Gastrocnemius medialis (tissue), 4 donors: ENCODE measurements at places on chromosomes 12 and 14. TPM values are rescaled to one million over a fixed set of nuclear protein-coding genes. Genes with fewer than 3 reads are reported as not detected.

GRCh38 chr12:8950221-8950527 lies 729 bp upstream of the M6PR start:
- H3K4me1 ChIP-seq, result peaks cover 23% of the 10 kb centered on the region
- H3K4me3 ChIP-seq, result peak overlapping the region; percentile 90
- no peaks in the 10 kb centered on the region for H3K27me3 ChIP-seq
- no peaks in the 10 kb centered on the region for H3K36me3 ChIP-seq
- H3K27ac ChIP-seq, result peak overlapping the region; percentile 100
- DNase-seq, result no peak

DNA sequence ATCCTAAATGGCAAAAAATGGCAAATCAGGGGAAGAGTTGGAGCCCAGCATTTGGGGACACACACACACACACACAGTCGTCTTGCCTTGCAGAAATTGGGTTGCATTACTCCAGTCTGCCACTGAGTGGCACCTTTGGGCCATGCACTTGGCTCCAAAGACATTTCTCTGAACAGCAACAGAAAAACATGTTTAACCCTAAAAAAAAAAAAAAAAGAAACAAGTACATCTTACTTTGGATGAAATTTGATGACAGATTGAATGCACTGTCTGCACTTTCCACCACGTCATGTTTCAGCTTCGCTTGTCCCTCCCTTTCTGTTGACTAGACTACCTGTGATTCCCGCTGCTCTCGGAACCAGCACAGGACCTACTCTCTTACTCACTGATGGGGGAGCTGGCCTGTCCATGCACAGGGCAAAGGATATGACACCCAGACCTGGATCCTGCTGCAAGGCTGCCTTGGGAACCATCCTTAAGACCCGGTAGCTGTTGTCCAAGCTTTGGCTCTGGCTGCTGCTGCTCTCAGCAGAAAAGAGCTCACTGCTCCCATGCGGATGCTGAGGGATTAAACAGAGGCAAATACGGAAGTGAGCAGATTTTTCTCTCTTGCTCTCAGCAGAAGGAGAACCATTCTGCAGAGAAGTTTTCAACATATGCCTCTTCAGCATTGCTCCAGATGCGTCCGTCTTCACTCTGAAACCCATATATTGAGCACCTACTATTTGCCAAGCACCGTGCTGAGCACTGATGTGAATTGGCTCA lies 376.8 kb downstream of the DPF3 start:
- H3K27me3 ChIP-seq, result no peaks in the 10 kb centered on the region
- no peak overlapping the region for H3K27ac ChIP-seq
- H3K4me1 ChIP-seq, result no peaks in the 10 kb centered on the region
- peak; percentile 13 for DNase-seq
- no peaks in the 10 kb centered on the region for H3K36me3 ChIP-seq
- no peak overlapping the region for H3K4me3 ChIP-seq

DNA sequence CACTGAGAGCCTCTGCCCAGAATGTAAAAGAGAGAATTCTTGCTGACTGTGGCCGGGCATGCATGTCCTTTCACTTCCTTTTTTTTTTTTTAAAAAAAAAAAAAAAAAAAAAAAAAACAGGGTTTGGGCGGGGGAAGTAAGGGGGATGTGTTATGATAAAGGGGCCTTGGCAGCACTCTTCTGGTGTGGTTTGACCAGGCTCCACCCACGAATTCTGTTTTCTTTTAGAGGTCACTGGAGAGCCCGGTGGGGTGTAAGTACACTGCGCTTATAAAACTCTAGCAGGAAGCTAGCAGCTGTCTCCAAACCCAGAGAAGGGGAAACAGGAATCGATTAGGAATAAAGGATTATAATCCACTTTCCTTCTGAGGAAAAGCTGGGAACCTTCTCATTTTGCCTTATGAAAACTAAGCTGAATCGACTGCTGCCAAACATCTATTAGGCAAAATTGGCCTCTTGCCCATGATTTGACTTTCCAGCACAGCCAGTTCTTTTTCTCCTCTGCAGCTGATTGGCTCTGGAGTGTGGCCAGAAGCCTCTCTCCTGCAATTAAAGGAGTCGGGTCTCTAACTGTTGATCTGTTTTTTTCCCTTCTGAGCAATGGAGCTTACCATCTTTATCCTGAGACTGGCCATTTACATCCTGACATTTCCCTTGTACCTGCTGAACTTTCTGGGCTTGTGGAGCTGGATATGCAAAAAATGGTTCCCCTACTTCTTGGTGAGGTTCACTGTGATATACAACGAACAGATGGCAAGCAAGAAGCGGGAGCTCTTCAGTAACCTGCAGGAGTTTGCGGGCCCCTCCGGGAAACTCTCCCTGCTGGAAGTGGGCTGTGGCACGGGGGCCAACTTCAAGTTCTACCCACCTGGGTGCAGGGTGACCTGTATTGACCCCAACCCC lies 27.7 kb upstream of the HIGD1C start:
- peak; percentile 96 for DNase-seq
- H3K27ac ChIP-seq, result peak overlapping the region; percentile 86
- peak overlapping the region; percentile 78 for H3K4me3 ChIP-seq
- no peaks in the 10 kb centered on the region for H3K36me3 ChIP-seq
- no peaks in the 10 kb centered on the region for H3K27me3 ChIP-seq
- H3K4me1 ChIP-seq, result peaks cover 35% of the 10 kb centered on the region

DNA sequence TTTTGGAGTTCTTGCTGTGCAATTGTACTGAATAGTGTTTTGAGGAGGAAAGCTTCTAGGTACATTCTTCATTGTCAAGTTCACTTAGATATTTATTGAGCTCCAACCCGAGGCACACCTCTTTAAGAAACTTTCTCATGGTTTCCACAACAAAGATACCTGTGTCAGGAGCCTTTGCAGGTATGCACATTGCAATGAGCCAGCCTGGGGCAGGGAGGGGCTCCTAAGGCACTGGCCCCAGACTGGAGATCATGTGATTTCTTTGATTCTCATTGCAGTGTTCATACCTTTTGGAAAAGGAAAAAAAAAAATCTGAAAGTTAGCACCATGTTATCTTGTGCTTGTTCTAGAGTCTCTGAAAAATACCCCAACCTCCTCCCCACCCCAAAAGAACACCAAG lies 80.3 kb downstream of the PRMT8 start:
- no peaks in the 10 kb centered on the region for H3K4me1 ChIP-seq
- no peaks in the 10 kb centered on the region for H3K27me3 ChIP-seq
- no peak for DNase-seq
- no peaks in the 10 kb centered on the region for H3K36me3 ChIP-seq
- no peak overlapping the region for H3K4me3 ChIP-seq

GRCh38 chr12:84694116-84694515 lies 218.5 kb downstream of the SLC6A15 start:
- H3K36me3 ChIP-seq, result no peaks in the 10 kb centered on the region
- H3K4me1 ChIP-seq, result no peaks in the 10 kb centered on the region
- H3K27me3 ChIP-seq, result no peaks in the 10 kb centered on the region
- H3K27ac ChIP-seq, result no peak overlapping the region
- no peak for DNase-seq
- H3K4me3 ChIP-seq, result no peak overlapping the region

DNA sequence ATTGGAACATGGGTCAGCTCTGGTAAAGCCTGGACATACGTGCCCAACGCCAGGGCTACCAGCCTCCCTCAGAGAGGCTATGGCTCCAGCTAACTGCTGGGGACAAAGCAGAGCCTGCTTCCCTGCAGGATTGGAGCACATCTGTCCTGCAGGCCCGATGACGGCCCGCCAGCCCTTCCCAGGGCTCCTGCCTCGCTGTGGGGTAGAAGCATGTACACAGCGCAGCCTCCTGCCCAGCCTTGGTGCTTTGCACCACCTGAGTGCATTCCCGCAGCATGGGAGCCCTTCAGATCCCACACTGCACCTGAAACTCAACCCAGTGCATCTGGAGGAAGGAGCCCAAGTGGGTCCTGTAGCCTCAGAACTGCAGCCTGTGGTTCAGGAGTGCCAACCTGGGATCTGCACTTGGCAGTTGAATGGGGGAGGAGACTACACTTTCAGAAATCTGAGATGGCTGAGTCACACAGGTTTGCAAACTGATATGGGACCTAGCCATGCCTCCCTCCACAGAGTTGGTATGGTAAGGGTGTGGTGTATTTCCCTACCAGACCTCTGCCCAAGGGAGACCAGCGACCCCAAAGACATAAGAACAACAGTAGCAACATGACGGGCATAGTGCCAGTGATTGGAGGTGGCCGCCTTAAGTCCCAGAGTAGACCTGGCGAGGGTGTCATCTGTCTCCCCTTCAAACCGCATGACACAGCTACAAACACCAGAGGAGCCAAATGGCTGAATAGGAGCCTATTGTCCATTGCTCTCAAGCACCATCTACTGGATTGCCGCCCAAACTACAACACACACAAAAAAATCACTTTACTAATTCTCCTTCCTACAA lies 273.9 kb upstream of the MIS18BP1 start:
- no peak for DNase-seq
- H3K36me3 ChIP-seq, result no peaks in the 10 kb centered on the region
- H3K27me3 ChIP-seq, result no peaks in the 10 kb centered on the region

DNA sequence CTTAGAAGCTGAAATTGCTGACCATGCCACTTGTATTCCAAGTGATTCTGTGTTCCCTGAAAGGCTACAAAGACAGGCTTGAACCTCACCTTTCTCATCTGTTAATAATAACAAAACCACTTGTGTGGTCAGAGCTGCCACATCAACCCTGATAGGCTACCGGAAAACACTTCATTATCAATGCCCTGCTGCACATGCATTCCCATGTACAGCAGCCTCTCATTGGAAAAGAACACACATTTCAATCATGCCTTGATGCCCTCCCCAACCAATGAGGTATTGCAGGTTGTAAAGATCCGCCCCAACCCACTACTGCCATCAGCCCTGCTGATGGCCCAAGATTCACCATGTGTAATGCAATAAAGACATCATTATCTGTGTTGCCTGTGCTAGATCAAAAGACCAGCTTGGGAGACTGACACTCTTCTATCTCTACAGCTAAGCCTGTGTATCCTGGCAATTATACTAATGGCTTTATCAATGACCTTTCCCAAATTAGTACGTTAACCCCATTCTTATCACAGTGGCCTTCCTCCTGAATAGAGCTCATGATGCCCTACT lies 2.8 kb downstream of the GPR19 start:
- no peaks in the 10 kb centered on the region for H3K27me3 ChIP-seq
- DNase-seq, result no peak
- no peaks in the 10 kb centered on the region for H3K36me3 ChIP-seq
- peaks cover 5% of the 10 kb centered on the region for H3K4me1 ChIP-seq

The SLC17A8 gene
- 0.31 TPM for total RNA-seq

The CTSG gene
- 0.72 TPM for total RNA-seq

The CYP27B1 gene
- not detected for total RNA-seq

The FAM186B gene
- total RNA-seq, result 0.31 TPM

The SOX5 gene
- 4.2 TPM for total RNA-seq

The CD163 gene
- 28.3 TPM for total RNA-seq
